ENCODE measurements at places on chromosomes 2 and 18.

DNA sequence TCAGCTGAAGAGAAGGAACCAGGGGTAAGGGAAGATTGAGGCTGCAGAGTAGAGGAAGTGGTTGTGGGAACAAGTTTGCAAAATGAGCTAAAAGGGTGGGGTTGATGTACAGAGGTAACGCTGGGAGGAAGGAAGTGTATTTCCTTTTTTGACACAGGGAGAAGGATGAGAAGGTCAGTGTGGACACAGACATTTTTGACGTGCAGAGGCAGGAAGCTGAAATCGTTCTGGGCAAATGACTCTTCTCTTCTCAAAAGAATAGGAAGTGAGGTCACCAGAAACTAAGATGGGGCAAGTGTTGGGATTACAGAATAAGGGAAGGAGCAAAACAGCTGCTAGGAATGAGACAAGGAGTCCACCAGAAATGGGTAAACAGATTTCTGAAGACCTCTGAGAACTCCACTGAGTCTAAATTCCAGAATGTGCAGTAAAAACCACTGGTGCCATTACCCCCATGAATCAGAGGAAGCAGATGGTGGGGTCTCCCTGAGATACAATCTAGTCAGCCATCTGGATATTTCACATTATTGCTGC, 20.0 kb upstream of the RNF149 start:
- no peak for DNase-seq

DNA sequence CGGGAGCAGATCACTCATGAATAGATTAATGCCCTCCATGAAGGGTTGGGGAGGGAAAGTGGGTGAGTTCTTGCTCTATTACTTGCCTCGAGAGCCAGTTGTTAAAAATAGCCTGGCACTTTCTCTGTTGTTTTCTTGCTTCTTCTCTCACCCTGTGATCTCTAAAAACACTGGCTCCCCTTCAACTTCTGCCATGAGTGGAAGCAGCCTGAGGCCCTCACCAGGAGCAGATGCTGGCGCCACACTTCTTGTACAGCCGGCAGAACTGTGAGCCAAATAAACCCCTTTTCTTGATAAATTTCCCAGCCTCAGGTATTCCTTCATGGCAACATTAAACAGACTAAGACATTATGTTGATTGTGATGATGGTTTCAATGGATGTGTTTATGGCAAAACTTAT, 307.0 kb downstream of the PIEZO2 start:
- DNase-seq: no peak

DNA sequence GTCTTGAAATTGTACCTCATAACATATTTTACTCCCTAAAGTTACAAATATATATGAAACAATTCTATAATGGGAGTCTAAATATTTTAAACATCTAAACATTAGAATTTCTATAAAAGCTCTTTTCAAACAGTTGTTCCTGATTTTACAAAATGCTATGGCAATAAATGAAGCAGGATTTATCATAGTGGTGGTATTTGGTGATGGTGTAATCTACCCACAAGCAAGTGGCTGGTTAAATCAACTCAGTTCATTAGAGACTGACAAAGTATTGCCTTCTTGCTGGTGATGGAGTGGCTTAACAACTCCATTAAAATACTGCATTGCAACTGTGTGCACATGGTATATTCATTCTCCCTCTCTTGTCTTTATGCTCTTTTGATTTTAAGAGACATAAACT, 138.9 kb downstream of the PMAIP1 start:
- no peak for DNase-seq

GRCh38 chr18:13560306-13560705, 166.1 kb downstream of the FAM210A start:
- DNase-seq: no peak

DNA sequence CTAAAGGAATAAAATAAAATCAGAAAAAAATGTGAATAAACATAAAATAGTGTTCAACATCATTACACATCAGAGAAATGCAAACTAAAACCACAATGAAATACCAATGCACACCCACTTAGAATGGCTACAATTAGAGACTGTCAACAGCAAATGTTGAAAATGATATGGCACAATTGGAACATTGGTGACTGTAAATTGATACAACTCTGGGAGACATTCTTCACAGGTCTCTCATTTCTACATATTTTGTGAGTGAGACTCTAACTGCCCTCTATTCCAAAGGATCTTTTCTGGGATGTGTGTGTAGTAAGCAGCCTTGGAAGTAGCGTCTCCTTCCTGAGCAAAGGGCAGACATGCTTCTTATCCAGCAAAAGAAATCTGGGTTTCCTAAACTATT, 323.0 kb downstream of the FBXO15 start:
- no peak for DNase-seq

DNA sequence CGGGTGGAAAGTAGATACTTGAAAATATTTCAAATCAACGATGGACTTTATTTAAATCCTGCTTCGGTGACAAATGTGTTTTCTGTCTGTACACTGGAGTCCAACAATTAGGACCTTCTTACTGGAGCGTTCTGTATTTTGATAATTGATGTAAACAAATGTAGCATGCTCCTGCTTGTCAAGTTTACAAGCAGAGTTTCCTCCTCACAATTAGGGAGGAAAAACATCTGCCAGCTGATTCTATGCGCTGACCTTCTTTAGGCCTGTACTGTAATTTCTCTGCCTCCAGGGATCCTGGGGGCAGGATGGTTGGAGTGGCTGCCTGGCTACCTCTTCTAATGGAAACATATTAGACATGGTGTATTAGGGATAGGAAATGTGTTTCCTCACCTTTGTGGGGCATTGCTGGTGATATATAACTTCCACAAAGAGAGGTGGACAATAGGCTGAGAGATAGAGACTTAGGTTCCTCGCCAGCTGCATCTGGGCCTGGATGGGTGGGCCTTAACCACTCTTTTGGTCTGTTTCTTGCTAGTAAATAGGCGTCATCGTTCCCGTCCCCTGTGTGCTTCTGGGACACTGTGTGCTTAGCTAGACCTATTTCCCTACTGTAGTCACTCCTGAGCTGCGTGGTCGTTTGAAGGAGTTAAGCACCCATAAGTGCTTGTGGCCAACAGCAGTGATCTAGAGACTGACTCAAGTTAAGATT, 19.3 kb downstream of the GATA6 start:
- DNase-seq: no peak

- DNase-seq: no peak
Observed at GRCh38 chr18:61475931-61476330, 142.7 kb downstream of the CDH20 start.

GRCh38 chr2:66185497-66186054, 249.3 kb upstream of the MEIS1 start:
- DNase-seq: no peak

DNA sequence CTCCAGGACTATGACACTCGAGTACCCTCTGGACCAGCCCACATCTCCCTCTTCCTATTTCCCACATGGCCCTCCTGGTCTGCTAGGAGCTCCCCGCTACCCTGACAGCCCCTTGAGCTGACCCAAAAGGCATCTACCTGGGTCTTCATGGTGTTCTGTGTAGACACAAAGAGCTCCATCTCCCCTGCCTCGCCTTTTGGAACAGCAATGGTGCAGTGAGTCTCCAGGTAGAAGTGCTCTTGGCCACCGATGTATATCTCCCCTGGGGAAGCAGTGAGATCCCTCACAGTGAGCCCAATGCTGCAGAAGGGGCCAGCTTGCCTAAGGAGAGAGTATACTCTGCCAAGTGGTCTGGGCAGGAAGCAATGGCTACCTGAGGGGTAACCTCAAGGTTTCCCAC, 47.8 kb downstream of the XDH start:
- DNase-seq: no peak

DNA sequence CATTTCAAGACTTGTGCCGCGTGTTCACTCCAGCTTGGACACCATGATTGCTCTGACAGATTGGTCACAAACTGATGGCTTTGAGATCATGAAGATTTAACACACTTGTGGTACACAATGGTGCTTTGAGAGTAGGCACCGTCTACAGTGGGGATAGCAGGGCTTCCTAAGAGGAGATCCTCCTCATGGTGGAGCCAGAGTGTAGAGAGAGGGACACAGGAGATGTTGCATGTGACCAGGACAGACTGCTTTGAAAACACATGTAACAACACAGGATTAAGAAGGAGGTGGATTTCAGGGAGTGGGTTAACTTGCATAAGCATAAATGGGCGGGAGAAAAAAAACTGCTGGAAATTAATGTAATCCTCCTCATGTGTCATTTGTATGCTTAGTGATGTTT, 95.7 kb upstream of the LINC00305 start:
- DNase-seq: no peak

GRCh38 chr18:5909125-5909524, 13.8 kb upstream of the TMEM200C start:
- no peak for DNase-seq

DNA sequence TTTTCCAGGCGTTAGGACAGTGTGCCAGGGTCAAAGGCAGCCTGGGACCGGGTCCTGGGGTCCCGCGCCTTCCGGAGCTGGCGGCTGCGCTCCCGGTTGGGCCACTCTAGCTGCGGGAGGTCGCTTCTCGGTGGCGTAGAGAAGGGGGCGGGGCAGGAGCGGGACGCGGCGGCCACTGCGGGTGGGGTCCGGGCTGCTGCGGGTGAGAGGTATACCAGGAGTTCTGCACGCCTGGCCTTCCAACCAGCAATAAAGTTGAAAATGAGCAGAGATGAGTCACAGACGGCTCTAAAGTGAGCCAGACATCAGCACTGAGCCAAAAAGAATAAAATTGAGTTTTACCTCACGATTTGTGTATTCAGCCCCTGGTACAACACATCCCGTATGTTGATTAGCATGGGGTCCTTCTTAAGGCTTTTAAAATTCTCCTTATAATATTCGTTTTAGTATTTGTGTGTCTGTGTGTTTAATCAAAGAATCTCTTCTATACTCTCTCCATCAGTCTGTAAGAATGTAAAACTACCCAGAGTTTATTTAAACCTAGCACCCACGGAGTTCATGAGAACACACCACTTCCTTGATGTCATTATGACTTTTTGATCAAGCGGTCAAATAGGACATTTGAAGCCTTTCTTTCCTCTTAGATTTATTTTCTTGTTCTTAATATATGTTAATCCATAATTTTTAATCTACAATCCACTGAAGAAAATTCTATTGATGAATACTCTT, at the start of gene C1GALT1C1L:
Gene C1GALT1C1L (minus strand): TSS at position 108 of the 729 bp plus-strand sequence. CDS start 107 bp downstream, at position 1.
- no peak for DNase-seq

GRCh38 chr18:50313031-50313607, 25.6 kb upstream of the CXXC1 start:
- no peak for DNase-seq

GRCh38 chr18:45386041-45386655, 229.1 kb upstream of the SLC14A2 start:
- no peak for DNase-seq

DNA sequence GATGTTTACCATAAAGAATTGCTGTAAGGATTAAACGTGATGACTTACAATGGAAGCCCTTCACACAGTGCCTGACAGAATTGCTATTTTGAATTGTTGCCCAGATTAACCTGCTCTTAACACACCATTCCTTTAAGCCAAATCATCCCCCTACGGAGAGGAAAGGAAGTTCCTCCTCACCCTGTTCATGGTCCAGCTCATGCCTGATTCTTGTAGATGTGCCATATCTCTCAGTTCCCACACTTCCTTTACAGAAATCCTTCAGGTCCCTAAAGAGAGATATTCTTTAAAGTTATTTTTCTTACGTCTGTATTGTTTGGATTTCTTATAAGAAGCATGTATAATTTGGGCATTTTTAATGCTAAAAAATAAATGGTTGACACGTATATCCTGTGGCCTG, 127.5 kb upstream of the DAPL1 start:
- no peak for DNase-seq

GRCh38 chr2:35873921-35874320, 481.7 kb upstream of the CRIM1 start:
- DNase-seq: no peak

DNA sequence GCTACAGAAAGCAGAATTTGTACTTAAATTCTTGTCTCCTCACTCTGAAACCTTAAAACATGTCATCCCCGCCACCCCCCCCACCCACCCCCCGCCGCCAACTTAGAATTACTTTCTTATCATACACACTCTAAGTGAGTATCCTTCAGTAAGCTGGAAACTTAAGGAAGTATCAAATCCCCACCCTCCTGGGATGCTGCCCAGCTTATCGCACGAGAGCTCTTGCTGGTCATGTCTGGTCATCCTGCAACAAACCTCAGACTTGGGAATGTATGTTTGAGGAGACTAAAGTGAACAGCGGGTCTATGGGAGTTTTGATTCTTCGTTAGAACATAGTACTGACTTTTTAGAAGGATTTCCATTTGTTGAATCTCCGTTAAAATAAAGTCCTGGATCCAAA, 203.3 kb downstream of the PTGR3 start:
- DNase-seq: no peak

- DNase-seq: no peak
Observed at GRCh38 chr2:135688978-135689377, 52.7 kb upstream of the UBXN4 start.

GRCh38 chr2:55842046-55842445, 81.5 kb downstream of the EFEMP1 start:
- no peak for DNase-seq

- DNase-seq: no peak
Observed at GRCh38 chr2:60577682-60578283, 24.3 kb upstream of the BCL11A start.

- no peak for DNase-seq
Observed at GRCh38 chr2:69816923-69817542, 12.4 kb upstream of the GMCL1 start.

DNA sequence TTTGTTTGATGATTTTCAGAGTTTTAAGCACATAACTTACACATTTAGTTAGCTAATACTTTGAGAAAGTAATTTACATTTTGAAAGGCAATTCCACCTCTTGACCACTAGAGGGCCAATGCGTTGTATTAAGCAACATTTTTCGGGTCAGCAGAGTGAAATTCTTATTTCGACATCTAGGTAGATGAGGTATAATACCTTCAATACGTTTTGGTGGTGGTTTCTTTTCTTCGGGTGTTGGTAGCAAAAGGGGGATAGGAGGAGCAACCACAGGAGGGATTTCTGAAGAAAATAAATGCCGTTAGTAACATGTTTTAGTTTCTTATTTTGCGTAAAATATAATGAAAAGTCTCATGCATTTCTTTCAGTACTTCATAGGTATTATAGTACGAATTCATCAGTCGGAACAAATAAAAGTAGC, 106.3 kb downstream of the TTN start:
- DNase-seq: no peak

GRCh38 chr2:25740810-25741381, 67.5 kb upstream of the DTNB start:
- DNase-seq: no peak

- no peak for DNase-seq
Observed at GRCh38 chr18:63238693-63239075, 80.9 kb downstream of the BCL2 start.

DNA sequence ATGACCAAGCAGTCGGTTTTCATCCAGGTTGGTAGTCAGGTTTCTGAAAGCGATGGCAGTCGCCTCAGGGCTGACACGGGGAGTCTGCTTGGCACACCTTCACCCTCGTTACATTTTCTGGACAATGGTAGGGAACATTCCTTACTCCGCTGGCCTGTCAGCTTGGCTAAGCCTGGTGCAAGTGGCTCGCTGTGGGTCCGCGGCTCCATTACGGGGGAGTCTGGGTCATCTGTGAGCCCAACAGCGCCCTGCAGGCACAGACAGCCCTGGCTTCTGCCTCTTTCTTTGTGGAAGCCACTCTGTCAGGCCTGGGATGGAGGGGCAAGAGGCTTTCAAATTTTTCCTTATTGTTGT, 95.6 kb downstream of the HDAC4 start:
- DNase-seq: peak; percentile 58

GRCh38 chr2:120680136-120680761, 55.4 kb upstream of the GLI2 start:
- peak; percentile 90 for DNase-seq

- DNase-seq: no peak
Observed at GRCh38 chr2:200222791-200223190, 83.7 kb upstream of the SPATS2L start.

GRCh38 chr2:58227171-58227917, 13.8 kb downstream of the FANCL start:
- no peak for DNase-seq

GRCh38 chr2:9003366-9003615, 193 bp downstream of the MBOAT2 start:
- DNase-seq: no peak
